ENCODE measurements at places on chromosomes 7 and 10. TPM values are rescaled to one million over a fixed set of nuclear protein-coding genes. Genes with fewer than 3 reads are reported as not detected.

DNA sequence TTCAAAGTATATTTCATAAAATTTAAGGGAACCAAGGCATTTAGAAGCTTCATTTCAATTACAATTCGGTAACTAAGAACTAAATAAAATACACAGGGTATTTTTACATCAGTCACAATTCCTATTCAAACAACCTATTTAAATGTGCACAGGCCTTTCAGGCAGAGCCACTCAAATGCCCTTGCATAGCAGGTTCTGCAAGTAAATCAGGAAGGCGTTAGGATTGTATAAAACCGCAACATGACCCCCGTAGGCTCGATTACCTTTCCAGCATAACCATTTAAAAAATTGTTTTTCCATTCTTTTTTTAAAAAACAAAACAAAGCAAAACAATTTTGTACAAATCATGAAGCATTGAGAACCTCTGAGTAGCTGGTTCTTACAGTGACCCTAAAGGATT lies 289.9 kb upstream of the SP8 start:
- no peak overlapping the region for H3K27ac ChIP-seq
- no peaks in the 10 kb centered on the region for H3K36me3 ChIP-seq
- no peak for DNase-seq
- H3K27me3 ChIP-seq = no peaks in the 10 kb centered on the region
- no peaks in the 10 kb centered on the region for H3K4me1 ChIP-seq

DNA sequence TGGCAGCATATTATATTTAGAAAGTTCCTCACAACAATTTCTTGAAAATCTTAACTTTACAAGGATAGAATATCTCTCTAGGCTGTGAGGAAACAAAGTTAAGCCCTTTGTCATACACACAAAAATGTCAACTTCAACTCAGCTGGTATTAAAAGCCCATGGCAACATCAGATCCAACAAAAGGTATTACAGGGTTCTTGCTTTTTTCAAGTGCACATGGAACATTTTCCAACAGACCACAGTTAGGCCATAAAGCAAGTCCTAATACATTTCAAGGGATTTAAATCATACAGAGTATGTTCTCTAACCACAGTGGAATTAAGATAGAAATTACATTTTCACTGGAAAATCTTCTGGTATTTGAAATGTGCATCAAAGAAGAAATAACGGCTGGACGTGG lies 71.9 kb upstream of the OIT3 start:
- no peaks in the 10 kb centered on the region for H3K4me1 ChIP-seq
- H3K36me3 ChIP-seq = no peaks in the 10 kb centered on the region
- H3K27me3 ChIP-seq = no peaks in the 10 kb centered on the region
- no peak for DNase-seq

GRCh38 chr10:31209478-31209877 lies 109.5 kb upstream of the ZEB1 start:
- no peaks in the 10 kb centered on the region for H3K4me1 ChIP-seq
- H3K4me3 ChIP-seq = no peak overlapping the region
- no peak overlapping the region for H3K27ac ChIP-seq
- no peaks in the 10 kb centered on the region for H3K36me3 ChIP-seq

DNA sequence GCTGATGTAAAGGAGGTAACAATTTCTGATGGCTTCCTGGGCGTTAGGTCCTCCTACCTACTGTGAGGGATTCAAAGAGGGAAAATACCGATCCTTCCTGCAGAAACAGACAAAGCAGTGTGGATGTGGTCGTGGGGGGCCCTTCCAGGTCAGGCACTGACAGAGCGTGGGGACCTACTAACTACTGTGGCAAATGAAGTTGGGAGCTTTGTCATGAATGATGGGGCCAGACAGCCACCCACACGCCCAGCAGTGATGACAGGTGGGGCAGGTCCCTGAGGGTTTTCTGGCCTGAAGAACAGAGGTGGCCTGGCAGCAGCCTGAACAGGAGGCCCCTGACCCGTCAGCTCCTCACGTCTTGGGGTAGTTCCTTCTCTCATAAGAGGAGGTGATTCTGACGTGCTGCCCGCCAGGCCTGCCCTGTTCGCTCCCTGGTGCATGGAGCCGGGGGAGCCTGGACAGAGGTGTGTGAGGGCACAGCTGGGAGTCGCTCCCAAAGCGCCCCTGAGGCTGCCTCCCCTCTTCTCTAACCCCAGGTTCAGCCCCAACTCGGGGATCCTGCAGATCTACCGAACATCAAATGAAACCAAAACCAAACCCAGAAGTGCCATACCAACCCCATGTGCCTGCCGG lies 4.2 kb downstream of the ATP6V0E2 start:
- no peaks in the 10 kb centered on the region for H3K27me3 ChIP-seq
- no peak for DNase-seq
- H3K4me1 ChIP-seq = peaks cover 15% of the 10 kb centered on the region
- H3K27ac ChIP-seq = no peak overlapping the region
- H3K4me3 ChIP-seq = no peak overlapping the region
- peaks cover 2% of the 10 kb centered on the region for H3K36me3 ChIP-seq

- no peaks in the 10 kb centered on the region for H3K27me3 ChIP-seq
- no peaks in the 10 kb centered on the region for H3K4me1 ChIP-seq
- H3K27ac ChIP-seq = no peak overlapping the region
- no peak overlapping the region for H3K4me3 ChIP-seq
Measured at GRCh38 chr10:118482393-118483331, 112.8 kb downstream of the PRLHR start.

GRCh38 chr7:131691454-131692130 lies 135.2 kb upstream of the PODXL start:
- H3K36me3 ChIP-seq = no peaks in the 10 kb centered on the region
- no peaks in the 10 kb centered on the region for H3K27me3 ChIP-seq
- H3K4me1 ChIP-seq = no peaks in the 10 kb centered on the region
- H3K27ac ChIP-seq = no peak overlapping the region
- DNase-seq = no peak
- H3K4me3 ChIP-seq = no peak overlapping the region

- H3K27ac ChIP-seq = no peak overlapping the region
- no peaks in the 10 kb centered on the region for H3K36me3 ChIP-seq
- H3K4me3 ChIP-seq = no peak overlapping the region
Measured at GRCh38 chr7:26612742-26613141, 251.6 kb downstream of the SKAP2 start.

- no peaks in the 10 kb centered on the region for H3K36me3 ChIP-seq
- DNase-seq = no peak
- no peaks in the 10 kb centered on the region for H3K4me1 ChIP-seq
- H3K4me3 ChIP-seq = no peak overlapping the region
- H3K27me3 ChIP-seq = no peaks in the 10 kb centered on the region
- H3K27ac ChIP-seq = no peak overlapping the region
Measured at GRCh38 chr10:131692686-131693334, 208.0 kb upstream of the PPP2R2D start.

GRCh38 chr7:17745610-17746009 lies 194.7 kb downstream of the SNX13 start:
- H3K27me3 ChIP-seq = no peaks in the 10 kb centered on the region
- no peaks in the 10 kb centered on the region for H3K4me1 ChIP-seq
- H3K4me3 ChIP-seq = no peak overlapping the region
- no peaks in the 10 kb centered on the region for H3K36me3 ChIP-seq
- H3K27ac ChIP-seq = no peak overlapping the region

GRCh38 chr10:107415446-107415845 lies 250.9 kb upstream of the SORCS1 start:
- no peaks in the 10 kb centered on the region for H3K27me3 ChIP-seq
- DNase-seq = no peak
- peaks cover 2% of the 10 kb centered on the region for H3K4me1 ChIP-seq
- H3K27ac ChIP-seq = no peak overlapping the region

DNA sequence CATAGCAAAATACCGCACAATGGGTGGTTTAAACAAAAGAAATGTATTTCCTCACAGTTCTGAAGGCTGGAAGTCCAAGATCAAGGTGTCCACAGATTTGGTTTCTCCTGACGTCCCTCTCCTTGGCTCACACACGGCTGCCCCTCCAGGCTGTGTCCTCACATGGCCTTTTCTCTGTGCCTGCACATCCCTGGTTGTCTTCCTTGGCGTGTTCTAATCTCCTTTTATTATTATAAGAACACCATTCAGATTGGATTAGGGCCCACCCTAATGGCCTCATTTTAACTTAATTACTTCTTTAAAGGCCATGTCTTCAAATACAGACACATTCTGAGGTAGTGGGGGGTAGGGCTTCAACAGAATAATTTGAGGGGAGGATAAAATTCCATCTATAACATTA lies 87.9 kb downstream of the FZD1 start:
- no peak overlapping the region for H3K4me3 ChIP-seq
- H3K36me3 ChIP-seq = no peaks in the 10 kb centered on the region
- no peaks in the 10 kb centered on the region for H3K27me3 ChIP-seq
- no peak overlapping the region for H3K27ac ChIP-seq
- no peaks in the 10 kb centered on the region for H3K4me1 ChIP-seq

DNA sequence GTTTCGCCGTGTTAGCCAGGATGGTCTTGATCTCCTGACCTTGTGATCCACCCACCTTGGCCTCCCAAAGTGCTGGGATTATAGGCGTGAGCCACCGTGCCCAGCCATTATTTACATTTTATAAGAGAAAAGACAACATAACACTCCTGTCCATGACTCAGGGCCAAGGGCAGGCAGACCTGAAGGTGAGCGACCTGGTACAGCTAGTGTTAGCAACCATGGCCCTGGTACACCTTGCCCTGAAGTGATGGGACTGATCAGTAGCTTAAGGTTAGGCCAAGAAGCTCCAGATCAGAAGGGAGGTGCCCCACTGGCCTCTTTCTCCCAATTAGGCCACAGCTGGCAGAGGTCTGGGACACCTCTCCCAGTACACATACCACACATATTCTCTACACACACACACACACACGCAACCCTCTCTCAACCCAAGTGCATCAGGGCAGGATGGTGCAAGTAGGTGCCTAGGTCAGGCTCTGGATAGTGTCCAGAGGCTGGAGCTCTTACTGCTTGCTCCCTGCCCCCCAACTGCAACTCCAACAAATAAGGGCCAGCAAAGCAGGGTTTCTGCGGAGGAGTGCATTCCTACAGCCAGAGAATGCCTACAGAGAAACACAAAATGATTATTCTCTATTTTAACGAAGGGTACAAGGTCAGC lies 43.8 kb downstream of the DPCD start:
- H3K4me3 ChIP-seq = no peak overlapping the region
- no peaks in the 10 kb centered on the region for H3K4me1 ChIP-seq
- H3K36me3 ChIP-seq = peaks cover 18% of the 10 kb centered on the region
- no peak for DNase-seq
- H3K27ac ChIP-seq = no peak overlapping the region
- no peaks in the 10 kb centered on the region for H3K27me3 ChIP-seq

DNA sequence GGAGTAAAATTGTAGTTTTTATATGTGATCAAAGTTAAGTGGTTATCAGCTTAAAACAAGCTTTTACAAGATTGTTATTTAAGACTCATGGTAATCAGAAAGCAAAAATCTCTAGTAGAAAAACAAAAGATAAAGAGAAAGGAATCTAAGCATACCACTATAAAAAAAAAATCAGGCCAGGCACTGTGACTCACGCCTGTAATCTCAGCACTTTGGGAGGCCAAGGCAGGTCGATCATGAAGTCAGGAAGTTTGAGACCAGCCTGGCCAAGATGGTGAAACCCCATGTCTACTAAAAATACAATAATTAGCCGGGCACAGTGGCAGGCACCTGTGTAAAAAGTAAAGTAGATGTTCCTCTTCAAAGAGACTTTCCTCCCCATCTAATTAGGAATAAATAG lies 265.9 kb upstream of the NRP1 start:
- no peak overlapping the region for H3K27ac ChIP-seq
- DNase-seq = no peak
- no peaks in the 10 kb centered on the region for H3K36me3 ChIP-seq
- H3K4me1 ChIP-seq = no peaks in the 10 kb centered on the region
- H3K27me3 ChIP-seq = peaks cover 5% of the 10 kb centered on the region

DNA sequence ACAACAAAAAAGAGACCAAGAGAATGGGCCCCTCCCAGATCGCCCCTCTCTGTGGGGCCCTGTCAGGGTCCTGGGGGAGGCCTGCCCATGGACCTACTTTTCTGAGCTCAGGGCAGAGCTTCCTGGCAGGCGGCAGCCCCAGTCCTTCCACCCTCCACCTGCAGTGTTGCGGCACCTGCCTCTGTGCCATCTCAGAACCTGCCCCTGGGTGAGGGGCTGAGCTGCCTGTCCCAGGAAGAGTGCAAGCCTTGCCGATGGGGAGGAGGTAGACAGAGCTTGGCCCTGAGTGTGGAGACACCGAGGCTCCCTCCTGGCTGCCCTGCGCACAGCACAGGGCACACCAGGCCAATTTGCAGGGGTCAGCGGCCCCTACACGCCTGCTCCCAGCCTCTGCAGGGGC lies 67.5 kb downstream of the UNCX start:
- no peak for DNase-seq
- H3K27me3 ChIP-seq = peaks cover 3% of the 10 kb centered on the region
- H3K36me3 ChIP-seq = no peaks in the 10 kb centered on the region
- no peak overlapping the region for H3K27ac ChIP-seq
- H3K4me1 ChIP-seq = peaks cover 22% of the 10 kb centered on the region

DNA sequence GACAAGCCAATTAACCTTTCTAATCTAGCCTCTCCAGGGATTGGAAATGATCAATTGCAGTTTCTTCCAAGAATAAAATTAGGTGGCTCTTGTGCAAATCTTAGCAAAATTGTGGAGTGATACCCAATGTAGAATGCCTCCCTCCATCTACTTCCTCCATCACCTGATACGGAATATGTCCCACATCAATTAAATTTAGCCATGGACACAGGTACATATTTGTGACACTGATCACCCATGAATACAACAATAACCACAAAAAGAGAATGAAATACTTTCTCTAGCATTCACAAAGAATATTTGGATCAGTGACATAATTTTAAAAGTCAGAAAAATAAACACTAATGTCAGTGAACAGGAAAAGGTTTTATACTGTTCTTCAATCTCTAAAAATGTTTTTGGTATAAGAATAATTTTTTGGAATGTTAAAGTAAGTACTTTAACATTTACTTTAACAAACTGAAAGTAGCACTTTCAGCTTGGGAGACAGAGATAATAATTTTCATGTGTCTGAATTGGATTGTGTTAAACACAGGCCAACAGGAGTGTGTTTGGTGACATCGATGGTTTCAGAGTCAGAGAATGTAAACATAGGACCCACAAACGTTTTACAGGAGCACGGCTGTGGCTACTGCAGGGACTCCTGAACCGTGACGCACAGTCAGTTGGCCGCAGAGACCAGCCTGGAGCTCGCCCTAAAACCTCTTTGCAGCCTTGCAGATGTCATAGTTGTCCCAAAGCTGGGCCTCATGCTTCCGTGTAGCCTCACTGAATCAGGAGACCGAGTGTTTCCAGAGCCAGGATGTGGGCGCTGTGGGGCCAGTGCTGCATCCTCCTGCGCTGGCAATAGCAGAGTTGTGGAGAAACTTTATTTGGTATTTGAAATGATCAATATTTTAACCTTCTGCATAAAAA lies 7.2 kb downstream of the RBM20 start:
- DNase-seq = no peak
- H3K27ac ChIP-seq = no peak overlapping the region
- peaks cover 4% of the 10 kb centered on the region for H3K4me1 ChIP-seq
- peaks cover 4% of the 10 kb centered on the region for H3K27me3 ChIP-seq
- no peak overlapping the region for H3K4me3 ChIP-seq

- DNase-seq = no peak
- H3K27ac ChIP-seq = no peak overlapping the region
- H3K4me1 ChIP-seq = peaks cover 7% of the 10 kb centered on the region
- no peak overlapping the region for H3K4me3 ChIP-seq
- H3K36me3 ChIP-seq = no peaks in the 10 kb centered on the region
Measured at GRCh38 chr7:140888087-140888486, 36.6 kb downstream of the BRAF start.

GRCh38 chr10:105973360-105973759 lies 1191.1 kb downstream of the SORCS1 start:
- H3K4me3 ChIP-seq = no peak overlapping the region
- H3K36me3 ChIP-seq = no peaks in the 10 kb centered on the region
- H3K4me1 ChIP-seq = no peaks in the 10 kb centered on the region
- no peaks in the 10 kb centered on the region for H3K27me3 ChIP-seq
- no peak overlapping the region for H3K27ac ChIP-seq

PNLIPRP2 gene
- total RNA-seq = not detected

ADRB1 gene
- 2.1 TPM for total RNA-seq

RASSF4 gene
- 104 TPM for total RNA-seq

BET1 gene
- 13.9 TPM for total RNA-seq
